ENCODE measurements at places on chromosomes 16 and 17. TPM values are rescaled to one million over a fixed set of nuclear protein-coding genes. Genes with fewer than 3 reads are reported as not detected.

Gene TP53TG3F
- total RNA-seq = not detected

GRCh38 chr16:65908568-65908967 is 457.9 kb upstream of the CDH5 start:
- H3K27ac ChIP-seq = no peak overlapping the region
- H3K36me3 ChIP-seq = no peaks in the 10 kb centered on the region
- no peak for DNase-seq

Gene CBFA2T3
- total RNA-seq = 1.8 TPM

Gene CCL7
- total RNA-seq = not detected

- peaks cover 18% of the 10 kb centered on the region for H3K36me3 ChIP-seq
- no peaks in the 10 kb centered on the region for H3K4me1 ChIP-seq
- H3K27me3 ChIP-seq = no peaks in the 10 kb centered on the region
- H3K4me3 ChIP-seq = no peak overlapping the region
These were observed 39.1 kb downstream of the NDEL1 start for GRCh38 chr17:8474826-8475225.

DNA sequence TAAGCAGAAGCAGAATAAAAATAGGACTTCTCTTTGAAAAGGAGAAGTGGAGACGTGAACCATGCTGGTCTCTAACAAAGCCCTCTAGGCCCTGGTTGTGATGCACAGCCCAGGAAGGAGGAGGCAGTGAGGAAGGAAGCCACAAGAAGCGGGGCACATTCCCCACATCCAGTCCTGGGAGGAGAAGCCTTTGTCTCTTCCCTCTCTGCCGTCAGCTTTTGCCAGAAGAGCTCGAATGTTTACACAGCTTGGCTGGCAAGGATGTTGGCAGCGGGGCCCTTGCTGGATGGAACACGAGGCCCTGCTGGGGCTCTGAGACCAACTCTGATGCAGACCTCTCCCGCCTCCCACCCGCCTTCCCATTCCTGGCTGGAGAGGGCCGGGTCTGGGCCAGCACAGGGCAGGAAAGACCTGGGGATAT is 91.3 kb downstream of the MAF start:
- H3K27me3 ChIP-seq = no peaks in the 10 kb centered on the region
- no peaks in the 10 kb centered on the region for H3K36me3 ChIP-seq
- no peak for DNase-seq
- no peak overlapping the region for H3K27ac ChIP-seq
- no peak overlapping the region for H3K4me3 ChIP-seq
- no peaks in the 10 kb centered on the region for H3K4me1 ChIP-seq

Gene KRT27
- not detected for total RNA-seq

DNA sequence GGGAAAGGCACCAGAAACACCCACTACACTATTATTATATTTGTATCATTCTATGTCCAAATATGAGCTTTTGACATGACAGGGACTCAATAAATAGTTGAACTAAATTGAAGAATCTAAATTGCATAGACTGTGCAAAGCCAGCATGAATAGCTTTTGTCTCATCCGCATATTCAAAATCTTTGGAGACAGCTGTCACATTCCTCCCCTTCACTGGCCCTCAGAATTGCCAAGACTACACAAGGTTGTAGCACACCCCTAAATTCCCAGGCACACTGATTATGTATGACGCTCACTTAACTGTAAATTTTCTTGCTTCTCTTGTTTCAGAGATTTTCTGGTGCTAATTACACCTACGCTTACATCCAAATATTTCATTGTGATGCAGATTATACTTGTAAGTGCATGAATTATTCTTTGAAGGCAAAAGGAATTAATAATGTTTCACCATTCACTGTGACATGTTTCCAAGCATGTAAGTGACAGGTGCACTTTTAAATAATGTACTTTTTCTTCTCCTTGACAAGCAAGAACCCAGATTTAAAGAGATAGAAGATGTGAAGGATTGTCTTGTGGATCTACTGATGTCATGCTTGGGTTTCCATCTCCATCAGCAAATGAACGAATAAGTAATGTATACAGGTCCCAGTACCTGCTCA is 47.5 kb downstream of the CA10 start:
- DNase-seq = no peak
- no peak overlapping the region for H3K27ac ChIP-seq
- no peaks in the 10 kb centered on the region for H3K4me1 ChIP-seq
- no peaks in the 10 kb centered on the region for H3K27me3 ChIP-seq
- H3K36me3 ChIP-seq = no peaks in the 10 kb centered on the region

DNA sequence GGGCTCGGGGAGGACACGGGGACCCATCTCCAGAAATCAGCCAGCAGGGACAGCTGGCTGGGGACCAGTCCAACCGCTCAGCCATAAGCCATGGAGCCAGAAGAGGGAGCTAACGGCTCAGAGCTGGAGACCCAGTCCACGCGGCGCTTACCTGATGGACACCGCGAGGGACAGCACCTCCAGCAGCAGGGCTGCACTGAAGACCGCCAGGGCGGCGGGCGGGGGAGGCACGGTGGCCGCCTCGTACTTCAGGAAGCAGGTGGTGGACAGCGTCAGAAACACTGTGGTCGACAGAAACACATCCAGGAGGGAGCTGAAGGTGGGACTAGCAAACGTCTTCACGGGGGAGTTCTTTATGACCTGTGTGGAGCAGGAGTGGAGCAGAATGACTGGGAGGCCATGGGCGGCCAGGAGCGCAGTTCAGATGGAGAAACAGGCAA is 102.6 kb upstream of the CREBBP start:
- H3K4me3 ChIP-seq = no peak overlapping the region
- no peaks in the 10 kb centered on the region for H3K27me3 ChIP-seq
- H3K4me1 ChIP-seq = peaks cover 14% of the 10 kb centered on the region
- no peak overlapping the region for H3K27ac ChIP-seq

GRCh38 chr16:11448796-11449416 is 103.6 kb downstream of the RMI2 start:
- H3K4me3 ChIP-seq = no peak overlapping the region
- no peak for DNase-seq
- no peak overlapping the region for H3K27ac ChIP-seq
- H3K36me3 ChIP-seq = no peaks in the 10 kb centered on the region
- H3K27me3 ChIP-seq = no peaks in the 10 kb centered on the region
- H3K4me1 ChIP-seq = no peaks in the 10 kb centered on the region

DNA sequence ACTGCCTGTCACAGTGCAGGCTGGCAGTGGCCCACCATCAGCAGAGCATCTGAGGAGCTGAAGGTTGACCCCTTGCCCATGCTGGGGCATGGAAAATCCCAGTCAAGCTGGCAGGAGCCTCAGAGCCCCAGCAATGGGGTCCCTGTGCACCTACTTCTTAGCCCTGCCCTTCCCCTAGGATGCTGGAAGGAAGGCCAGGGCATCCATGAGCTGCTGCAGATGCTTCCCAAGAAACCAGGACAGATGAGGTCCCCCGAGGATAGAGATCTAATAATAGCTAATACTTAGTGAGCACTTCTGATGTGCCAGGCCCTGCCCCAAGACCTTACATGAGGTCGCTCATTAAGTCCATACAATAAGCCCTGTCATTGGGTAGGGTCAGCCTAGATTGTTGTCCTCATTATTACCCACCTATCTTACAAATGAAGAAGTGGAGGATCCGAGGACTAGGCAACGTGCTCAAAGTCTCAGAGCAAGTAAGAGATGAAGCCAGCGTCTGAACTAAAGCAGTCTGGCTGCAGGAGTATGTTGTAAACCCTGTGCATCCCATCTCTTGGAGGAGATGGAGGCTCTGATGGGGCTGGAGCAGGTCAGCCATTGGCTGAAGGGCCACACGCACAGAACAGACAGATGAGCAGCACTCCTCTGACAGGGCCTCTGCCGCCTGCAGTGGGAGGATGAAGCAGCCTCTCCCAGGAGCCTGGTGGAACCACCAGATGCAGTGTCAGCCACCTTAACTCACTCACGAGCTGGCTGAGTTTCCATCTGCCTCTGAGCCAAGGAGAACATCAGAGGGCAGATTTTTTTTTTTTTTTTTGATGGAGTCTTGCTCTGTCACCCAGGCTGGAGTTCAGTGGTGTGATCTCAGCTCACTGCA is 175.4 kb downstream of the WSCD1 start:
- no peaks in the 10 kb centered on the region for H3K4me1 ChIP-seq
- H3K36me3 ChIP-seq = no peaks in the 10 kb centered on the region
- DNase-seq = no peak

DNA sequence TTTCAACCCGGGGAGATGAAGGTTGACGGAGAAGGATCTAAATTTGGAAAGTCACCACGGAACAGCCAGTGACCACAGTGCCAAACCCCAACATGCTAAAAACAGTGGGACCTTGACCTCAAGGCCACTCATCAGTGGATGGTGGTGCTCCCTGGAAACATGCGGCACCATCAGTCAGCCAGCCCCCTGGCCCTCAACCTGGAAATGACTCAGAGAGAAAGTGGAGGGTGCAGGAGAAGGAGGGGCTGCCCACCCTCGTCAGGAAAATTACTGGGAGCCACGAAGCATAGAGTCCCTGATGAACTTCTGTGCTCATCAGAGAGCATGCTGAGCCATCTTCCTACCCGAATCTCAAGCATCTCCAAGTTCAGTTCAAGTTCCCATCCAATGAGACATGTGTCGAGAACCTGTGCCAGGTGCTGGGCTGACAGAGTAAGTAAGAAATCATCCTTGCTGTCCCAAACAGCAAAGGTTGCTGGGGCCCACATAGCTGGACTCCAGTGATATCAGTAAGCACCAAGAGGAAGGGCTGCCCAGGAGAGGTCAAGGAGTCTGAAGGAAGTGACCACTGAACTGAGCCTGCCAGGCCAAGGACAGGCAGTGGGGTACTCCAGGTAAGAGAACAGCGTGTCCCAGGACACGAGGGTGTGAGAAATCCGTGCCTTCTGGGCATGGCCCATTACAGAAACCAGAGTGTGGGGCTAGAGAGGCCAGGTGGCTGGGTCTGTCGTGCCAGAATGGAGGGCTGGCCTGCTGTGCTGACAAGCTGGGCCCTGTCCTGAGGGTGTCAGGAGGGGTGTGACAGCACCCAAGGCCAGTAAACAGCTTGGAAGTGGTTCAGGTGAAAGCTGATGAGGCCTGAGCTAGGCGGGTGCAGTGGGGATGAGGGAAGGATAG is 5.2 kb downstream of the PECAM1 start:
- no peak overlapping the region for H3K27ac ChIP-seq
- no peaks in the 10 kb centered on the region for H3K27me3 ChIP-seq
- H3K4me3 ChIP-seq = no peak overlapping the region

Gene FZD2
- total RNA-seq = 18.2 TPM

DNA sequence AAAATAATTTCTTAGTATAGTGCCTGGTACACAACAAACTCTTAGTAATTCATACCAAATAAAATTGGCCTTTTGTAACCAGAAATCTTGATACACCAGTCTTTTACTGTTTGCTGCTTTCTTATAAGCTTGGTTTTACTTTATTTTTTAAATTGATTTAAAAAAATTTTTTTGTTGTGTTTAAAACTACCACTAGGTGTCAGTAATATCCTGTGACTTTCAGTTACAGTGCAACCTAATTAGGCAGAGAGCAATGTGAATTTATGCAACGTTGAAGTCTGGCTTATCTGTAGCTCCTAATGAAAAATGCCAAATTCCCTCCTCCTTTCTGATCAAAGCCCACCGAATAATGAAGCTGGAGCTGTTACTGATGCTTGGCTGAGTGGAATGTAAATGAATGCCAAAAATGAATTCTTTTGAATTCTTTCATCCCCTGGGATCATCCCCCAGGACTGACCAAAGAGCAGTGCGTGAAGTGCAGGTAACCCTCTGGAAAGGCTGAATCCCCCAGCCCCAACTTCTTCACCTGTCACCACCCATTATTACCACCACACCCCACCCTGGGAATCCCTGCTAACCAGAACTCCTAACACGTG is 3.8 kb downstream of the ERCC4 start:
- H3K4me1 ChIP-seq = no peaks in the 10 kb centered on the region
- H3K36me3 ChIP-seq = no peaks in the 10 kb centered on the region
- DNase-seq = no peak
- H3K4me3 ChIP-seq = no peak overlapping the region
- H3K27me3 ChIP-seq = no peaks in the 10 kb centered on the region

DNA sequence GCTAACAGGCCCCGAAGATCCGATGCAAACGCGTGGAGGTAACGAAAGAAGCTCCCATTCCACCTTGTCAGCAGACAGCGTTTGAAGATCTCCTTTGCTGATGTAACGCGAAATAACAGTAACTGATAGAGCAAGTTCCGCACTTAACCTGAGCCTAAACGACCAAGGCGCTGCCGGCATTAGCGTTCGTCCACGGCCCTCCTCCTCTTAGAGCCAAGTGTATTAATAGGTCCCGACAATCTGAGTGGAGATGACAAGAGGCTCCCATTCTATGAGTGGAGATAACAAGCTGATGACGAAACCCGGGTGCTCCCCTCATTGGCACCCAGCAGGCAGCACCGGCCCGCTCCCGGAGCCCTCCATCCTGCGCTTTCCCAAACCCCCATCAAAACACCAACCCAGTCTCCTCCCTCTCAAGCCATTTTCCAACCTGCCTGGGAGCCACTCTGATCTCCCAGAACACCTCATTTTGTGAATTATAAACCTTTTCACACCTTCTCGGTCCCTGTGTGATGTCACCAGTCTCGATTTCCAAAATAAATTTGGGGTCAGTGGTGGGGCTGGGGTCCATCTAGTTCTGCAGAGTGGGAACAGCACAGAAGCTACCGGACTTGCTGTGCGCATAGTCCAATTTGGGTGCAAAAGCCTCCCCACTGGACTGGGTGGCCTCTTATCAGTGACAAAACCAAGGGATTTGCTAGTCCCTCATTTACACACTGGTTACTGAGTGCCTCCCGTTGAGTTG is 35.4 kb upstream of the ARL4D start:
- H3K27me3 ChIP-seq = no peaks in the 10 kb centered on the region
- DNase-seq = no peak
- H3K4me3 ChIP-seq = no peak overlapping the region
- H3K4me1 ChIP-seq = peaks cover 8% of the 10 kb centered on the region
- no peak overlapping the region for H3K27ac ChIP-seq

DNA sequence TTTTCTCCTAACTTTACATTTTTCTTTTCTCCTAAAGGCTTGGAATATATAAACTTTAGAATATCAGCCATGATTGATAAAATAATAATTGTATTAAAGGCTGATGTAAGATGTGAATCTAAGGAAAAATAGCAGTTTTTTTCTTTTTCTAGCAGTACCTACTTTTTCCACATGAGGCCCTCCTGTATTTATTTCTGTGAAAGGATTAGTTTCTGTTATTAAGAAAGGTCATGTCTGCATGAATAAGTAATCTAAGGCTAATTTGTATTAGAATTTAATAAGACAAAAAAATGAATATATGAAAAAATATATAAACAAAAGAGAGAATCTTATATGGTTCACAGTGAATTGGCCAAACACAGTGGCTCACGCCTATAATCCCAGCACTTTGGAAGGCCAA is 85.3 kb downstream of the STXBP4 start:
- no peaks in the 10 kb centered on the region for H3K27me3 ChIP-seq
- H3K27ac ChIP-seq = no peak overlapping the region
- peak; percentile 34 for DNase-seq
- H3K4me3 ChIP-seq = no peak overlapping the region
- no peaks in the 10 kb centered on the region for H3K36me3 ChIP-seq
- peaks cover 23% of the 10 kb centered on the region for H3K4me1 ChIP-seq

DNA sequence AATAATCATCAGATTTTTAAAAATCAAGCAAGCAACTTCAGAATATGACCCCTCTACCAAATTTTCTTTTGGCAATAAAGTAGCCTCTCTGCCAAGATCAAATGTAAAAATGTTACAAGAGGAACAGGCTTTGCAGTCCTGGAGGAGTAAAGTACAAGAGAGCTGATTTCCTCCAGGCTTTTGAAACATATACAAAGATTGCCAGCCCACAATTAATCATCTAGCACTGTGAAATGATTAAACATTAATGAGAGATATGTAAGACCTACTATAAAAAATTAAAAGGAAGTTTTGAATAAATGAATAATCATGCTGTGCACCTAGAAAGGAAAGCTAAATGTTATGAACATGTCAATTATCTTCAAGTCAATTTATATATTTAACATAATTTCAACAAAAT is 26.3 kb downstream of the TXNDC11 start:
- H3K27ac ChIP-seq = no peak overlapping the region
- no peaks in the 10 kb centered on the region for H3K27me3 ChIP-seq
- no peak for DNase-seq
- no peaks in the 10 kb centered on the region for H3K4me1 ChIP-seq
